Inflammatory macrophage treated with lipopolysaccharide for 1 hour (primary cell): ENCODE measurements at places on chromosomes 13 and 19.

GRCh38 chr13:114115191-114115671 lies 17.2 kb downstream of the RASA3 start:
- DNase-seq, result peak; percentile 95

DNA sequence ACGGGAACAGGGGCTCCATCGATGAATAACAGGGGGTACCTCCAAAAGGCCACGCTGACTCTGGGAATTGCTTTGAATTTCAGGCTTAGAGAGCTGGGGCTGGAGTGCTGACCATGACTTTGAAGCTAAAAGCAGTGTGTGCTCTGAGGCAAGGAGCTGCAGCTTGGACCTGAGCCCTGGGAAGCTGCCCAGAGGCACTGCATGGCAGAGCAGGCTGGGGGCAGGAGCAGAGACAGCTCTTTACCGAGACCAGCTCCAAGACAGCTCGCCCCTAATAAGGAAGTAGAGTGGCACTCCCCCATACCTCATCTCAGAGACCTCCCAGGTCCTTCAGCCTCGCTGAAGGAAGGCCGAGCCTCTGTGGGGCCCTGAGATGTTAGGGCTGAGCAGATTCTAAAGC lies 200.2 kb downstream of the COL4A1 start:
- DNase-seq, result no peak

- no peak for DNase-seq
These were observed 6.2 kb downstream of the TLE6 start for GRCh38 chr19:2983351-2984214.

GRCh38 chr13:50428183-50428877 lies 413.1 kb downstream of the KCNRG start:
- no peak for DNase-seq

- no peak for DNase-seq
These were observed 748.8 kb downstream of the LIG4 start for GRCh38 chr13:107466326-107467099.
